Activated CD8-positive, alpha-beta T cell treated with anti-CD3 and anti-CD28 coated beads for 36 hours (primary cell): ENCODE measurements at places on chromosomes 11 and 22. TPM values are rescaled to one million over a fixed set of nuclear protein-coding genes. Genes with fewer than 3 reads are reported as not detected.

- no peak for DNase-seq
Observed at GRCh38 chr11:130308886-130309285, 5.8 kb downstream of the ZBTB44 start.

GRCh38 chr22:46355369-46355995, 20.0 kb downstream of the TRMU start:
- DNase-seq: peak; percentile 77

GRCh38 chr11:78074756-78075155, 4.9 kb downstream of the NDUFC2 start:
- no peak for DNase-seq

DNA sequence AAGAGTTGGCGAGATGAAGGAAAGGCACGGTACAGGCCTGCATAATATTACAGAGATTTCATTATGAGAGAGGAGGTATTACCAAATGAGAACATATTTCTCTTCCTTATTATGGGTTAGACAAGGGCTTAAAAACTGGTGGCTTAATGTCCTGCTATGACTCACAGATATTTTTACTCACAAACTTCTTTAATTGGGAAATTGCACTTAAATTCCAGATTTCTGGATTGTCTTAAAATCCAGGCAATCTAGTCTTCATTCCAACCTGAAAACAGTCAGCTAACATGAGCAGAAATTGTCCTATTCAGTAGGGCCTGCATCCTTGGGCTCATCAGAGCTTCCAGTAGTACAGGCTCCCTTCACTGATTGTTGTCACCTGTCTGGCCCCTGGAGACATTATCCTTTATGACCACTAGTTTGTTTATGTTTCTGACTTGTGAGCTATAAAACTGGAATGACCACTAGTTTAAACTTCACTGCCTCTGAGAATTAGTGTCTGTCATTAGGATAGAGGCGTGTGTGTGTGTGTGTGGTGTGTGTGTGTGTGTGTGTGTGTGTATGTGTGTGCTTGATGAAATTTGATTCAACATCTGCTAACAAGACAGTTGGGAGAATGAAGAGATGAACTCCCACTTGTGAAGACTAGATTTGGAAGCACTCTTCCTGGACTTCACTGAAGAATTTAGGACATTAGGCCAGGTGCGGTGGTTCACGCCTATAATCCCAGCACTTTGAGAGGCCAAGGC, 25.1 kb downstream of the DBX1 start:
- no peak for DNase-seq

The CDC42EP2 gene
- total RNA-seq: 1.2 TPM

The LGALS12 gene
- not detected for total RNA-seq

The CASP12 gene
- not detected for total RNA-seq

The IGLL5 gene
- not detected for total RNA-seq
